T1000 (cell line): ENCODE measurements at places on chromosomes 13 and 19.

- no peak for DNase-seq
These were observed 37.3 kb downstream of the TNFSF13B start for GRCh38 chr13:108306860-108307259.

DNA sequence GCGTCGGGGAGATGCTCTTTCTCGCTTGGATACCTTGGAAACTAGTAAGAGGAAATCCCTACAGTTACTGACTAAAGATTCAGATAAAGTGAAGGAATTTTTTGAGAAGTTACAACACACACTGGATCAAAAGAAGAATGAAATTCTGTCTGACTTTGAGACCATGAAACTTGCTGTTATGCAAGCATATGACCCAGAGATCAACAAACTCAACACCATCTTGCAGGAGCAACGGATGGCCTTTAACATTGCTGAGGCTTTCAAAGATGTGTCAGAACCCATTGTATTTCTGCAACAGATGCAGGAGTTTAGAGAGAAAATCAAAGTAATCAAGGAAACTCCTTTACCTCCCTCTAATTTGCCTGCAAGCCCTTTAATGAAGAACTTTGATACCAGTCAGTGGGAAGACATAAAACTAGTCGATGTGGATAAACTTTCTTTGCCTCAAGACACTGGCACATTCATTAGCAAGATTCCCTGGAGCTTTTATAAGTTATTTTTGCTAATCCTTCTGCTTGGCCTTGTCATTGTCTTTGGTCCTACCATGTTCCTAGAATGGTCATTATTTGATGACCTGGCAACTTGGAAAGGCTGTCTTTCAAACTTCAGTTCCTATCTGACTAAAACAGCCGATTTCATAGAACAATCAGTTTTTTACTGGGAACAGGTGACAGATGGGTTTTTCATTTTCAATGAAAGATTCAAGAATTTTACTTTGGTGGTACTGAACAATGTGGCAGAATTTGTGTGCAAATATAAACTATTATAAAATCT lies 2.7 kb upstream of the KCNRG start:
- DNase-seq, result no peak

DNA sequence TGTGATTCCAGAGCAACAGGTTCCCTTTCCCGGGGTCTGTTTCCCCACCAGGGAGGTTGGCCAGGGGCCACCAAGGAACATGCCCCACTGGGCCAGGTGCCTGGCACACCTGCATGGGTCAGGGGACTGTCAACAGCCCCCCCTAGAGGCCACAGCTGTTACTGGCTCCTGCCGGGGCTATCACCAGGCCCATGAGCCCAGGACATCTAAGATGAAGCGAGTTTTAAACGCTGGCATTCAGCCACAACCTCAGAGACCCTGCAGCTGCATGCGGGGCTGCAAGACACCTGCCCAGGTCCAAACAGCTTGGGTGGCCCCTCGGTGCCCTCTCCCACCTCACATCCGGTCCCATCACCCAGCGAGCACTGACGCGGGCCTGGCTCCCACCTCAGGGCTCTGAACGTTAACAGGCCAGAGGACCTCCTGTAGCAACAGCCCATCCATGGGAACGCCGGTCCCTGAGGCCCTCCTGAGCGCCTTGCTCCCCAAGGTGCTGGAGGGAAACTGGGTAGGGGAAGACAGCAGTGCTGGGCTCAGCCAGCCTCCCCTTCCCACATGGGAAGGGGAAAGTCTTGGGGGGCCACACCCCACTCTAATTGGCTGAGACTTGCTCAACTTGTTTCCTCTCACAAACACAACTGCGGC lies 12.0 kb downstream of the KHSRP start:
- no peak for DNase-seq

DNA sequence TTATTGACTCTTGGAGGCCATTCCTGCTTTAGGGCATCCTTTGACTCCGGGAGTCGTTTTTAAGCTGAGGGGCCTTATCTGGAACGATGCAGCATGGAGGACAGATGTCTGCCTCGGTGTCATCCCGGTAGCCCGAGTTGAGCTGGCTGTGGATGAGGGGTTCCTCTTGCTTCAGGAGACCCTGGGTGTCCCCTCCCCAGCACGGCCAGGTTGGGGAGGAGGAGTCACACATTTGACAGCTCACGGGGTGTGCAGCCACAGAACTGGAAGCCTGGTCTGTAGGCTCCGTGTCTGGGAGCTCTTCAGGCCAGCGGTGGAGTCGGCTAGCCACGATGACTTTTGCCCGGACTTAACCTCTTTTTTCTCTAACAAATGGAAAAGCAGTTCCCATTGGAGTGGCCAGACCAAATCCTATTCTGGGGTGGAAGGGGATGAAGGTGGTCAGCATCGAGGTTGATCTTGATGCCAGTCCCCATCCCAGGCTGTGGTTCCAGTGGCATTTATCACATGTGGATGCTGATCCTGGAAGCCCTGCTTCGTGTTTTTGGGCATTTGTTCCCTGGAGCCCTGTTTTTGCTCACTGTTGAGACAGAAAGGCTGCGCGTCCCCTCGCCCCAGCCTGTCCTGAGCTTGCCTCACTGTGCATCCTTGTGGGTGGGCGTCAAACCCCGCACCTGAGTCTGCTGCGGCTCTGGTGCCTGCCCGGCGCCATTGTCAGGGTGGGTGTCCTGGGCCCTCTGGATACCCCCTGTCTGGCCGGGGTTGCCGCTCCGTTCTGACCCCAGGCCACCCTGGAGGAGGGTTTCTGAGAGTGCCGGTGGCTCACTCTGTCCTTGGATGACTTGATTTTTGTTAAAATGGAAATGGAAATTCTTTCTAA lies 12.0 kb downstream of the TFDP1 start:
- DNase-seq, result no peak

- DNase-seq, result no peak
These were observed 23.5 kb downstream of the SLAIN1 start for GRCh38 chr13:77720988-77721387.

DNA sequence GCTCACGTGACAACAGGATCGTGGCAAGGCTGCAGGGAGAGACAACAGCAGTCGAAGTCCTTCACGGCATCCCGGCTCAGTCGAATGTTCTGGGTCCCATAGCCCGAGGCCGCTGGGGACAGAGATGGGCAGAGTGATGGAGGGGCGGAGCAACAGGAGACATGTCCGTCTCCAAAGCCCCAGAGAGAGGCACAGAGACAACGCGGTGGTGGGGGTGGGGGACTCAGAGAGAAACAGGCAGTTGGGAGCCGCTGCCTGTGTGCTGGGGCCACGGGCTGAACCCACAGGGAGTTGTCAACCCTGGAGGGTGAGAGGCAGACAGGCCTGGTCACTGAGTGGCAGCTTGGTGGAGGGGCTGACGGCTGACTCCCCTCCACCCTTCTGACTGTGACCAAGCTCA lies 20.4 kb downstream of the NOSIP start:
- no peak for DNase-seq

GRCh38 chr13:22085001-22085400 lies 414.1 kb downstream of the FGF9 start:
- no peak for DNase-seq

GRCh38 chr13:95749545-95749944 lies 72.6 kb downstream of the DNAJC3 start:
- no peak for DNase-seq

GRCh38 chr19:38551450-38551813 lies 66.3 kb downstream of the MAP4K1 start:
- no peak for DNase-seq

DNA sequence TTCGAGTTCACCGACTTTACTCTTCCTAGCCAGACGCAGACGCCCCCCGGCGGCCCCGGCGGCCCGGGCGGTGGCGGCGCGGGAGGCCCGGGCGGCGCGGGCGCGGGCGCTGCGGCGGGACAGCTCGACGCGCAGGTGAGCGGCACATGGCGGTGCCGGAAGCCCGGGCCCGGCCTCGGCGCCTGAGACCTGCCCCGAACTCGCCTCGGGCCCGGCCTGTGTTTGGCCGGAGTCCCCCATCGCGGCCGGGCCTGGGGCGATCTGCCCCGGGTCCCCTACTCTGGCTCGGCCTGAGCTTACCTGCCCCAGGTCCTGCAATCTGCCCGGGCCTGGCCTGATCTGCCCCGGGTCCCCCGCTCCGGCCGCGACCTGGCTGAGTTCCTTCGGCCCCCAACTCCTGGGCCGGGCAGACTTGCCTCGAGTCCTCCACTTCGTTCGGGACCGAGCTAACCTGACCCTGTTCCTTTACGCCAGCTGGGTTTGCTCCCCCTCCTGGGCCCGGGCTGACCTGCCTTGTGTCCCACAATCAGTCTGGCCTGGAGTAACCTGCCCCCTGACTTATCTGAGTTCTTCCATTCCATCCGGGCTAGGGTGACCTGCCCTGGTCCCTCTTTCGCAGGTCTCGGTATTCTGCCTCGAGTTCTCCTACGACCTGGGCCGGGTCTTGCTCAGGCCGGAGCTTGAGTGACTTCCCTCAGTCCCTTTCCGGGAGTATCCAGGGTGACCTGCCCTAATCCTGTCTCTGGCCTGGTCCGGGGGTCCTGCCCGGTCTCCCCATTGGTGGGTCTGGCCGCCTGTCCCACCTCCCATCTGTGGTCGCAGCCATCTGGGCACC lies 764 bp downstream of the UPF1 start:
- no peak for DNase-seq

GRCh38 chr13:101624210-101624922 lies 171.9 kb downstream of the ITGBL1 start:
- DNase-seq, result no peak

DNA sequence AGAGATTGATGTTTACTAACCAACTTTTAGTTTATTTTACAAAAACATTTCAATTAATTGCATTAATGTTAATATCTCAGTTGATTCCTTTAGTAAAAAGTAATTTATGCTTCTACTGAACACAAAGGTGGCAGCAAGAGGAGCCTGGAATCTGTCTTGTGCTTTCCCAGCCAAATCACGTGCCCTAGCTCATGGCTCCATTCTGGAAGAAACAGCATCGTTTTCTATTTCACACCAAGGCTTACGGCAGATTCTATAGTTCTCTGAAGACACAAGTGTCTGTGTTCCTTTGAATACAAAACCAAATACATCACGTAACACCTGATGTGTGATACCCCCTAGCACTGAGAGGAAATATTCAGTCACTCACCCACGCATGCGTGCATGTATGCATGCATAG lies 346.1 kb upstream of the MIR17HG start:
- no peak for DNase-seq

DNA sequence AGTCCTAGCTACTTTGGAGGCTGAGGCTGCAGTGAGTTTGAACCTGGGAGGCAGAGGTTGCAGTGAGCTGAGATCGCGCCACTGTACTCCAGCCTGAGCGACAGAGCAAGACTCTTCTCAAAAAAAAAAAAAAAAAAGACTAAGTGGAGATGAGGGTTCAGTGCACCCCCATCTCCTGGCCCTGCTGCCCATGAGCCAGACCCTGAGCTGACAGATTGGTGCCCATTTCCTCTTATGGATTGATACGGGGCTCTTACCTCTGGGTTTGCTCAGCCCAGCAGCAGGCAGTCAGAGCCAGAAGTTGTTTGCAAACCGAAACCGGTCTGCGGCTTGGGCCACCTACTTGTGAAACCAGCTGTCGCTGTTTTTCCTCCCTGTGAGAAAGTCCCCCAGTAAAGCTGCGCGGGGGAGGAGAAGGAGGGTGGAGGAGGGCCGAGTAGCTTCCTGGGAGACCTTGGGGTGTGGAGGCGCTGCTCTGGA lies 36.9 kb downstream of the ARRDC2 start:
- DNase-seq, result no peak

DNA sequence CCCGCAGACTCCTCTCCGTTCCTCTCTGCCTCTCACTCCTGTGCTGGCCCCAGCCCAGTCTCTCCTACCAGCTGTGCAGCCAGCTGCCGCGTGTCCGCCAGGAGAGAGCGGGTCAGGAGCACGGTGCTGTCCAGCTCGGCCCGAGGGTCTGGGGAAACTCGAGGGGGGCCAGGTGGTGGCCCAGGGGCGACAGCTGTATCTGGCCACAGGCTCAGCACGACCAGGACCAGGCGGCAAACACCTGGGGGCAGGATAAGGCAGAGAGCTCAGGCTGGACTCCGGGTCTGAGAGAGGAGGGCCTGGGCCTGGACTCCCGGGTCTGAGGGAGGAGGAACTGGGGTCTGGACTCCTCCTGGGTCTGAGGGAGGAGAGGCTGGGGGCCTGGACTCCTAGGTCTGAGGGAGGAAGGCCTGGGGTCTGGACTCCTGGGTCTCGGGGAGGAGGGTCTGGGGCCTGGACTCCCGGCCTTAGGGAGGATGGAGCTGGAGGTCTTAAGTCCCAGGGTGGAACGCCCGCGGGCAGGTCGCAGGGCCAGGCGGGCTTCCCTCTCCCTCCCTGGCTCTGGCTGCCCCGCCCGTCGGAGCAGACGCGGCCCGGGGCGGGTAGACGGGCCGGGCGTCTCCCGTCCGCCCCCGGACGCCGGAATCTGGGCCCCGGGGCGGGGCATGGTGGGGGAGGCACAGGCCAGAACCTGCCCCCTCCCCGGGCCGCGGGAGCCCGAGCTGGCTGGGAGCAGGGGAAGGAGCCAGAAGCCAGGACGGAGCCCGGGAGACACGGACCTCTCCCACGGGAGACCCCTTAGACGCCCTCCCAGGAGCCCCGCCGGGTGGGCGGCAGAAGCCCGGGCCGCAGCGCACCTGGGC lies 1.3 kb downstream of the IL11 start:
- no peak for DNase-seq
